ENCODE measurements at places on chromosomes 2 and 18.

- DNase-seq: no peak
These were observed 83.5 kb downstream of the DNAH7 start for GRCh38 chr2:195984923-195985726.

DNA sequence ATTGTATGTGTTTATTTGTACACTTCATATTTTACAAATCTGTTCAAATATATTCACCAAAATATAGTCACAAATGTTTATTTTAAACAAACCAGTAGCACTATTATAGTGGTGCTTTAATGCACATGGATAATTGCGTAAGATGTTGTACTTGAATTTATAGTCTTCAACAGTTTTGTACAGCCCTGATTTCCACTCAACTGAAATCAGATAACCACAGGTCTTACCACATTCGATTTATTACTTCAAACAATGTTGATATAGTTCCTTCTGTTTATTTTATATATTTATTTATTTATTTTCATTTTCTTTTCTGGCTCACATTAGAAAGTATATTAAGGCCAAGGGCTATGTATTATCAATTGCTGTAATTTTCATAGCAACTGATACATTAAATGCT is 99.4 kb upstream of the ZNF804A start:
- DNase-seq: no peak

- DNase-seq: peak; percentile 41
These were observed at the start of gene TMEFF2 for GRCh38 chr2:192194866-192195547. Gene TMEFF2 (minus strand): TSS chr2:192194933. CDS start chr2:192194524, 409 bp downstream.

- no peak for DNase-seq
These were observed 11.3 kb upstream of the TMSB10 start for GRCh38 chr2:84894131-84894586.

DNA sequence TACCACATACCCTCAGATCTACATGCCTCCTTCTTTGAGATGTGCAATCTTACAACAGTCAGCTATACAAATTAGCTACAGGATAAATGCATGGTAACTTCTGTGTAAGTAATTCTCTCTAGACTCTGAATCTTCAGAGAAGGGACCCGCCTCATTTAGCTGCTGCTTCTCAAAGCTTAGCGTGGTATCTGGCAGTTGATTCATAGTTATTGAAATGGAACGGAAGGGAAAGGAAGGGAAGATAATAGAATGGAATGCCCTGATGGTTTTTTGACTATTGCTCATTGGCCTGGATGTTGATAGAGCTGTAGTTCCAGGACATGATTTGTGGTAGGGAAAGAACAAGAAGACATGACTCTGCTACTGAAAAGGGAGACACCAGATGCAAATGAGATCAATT is 498.1 kb upstream of the CRIM1 start:
- DNase-seq: no peak

- no peak for DNase-seq
These were observed 38.2 kb downstream of the ACVR1 start for GRCh38 chr2:157837851-157838441.

Measured in GM10248 (cell line).